OCI-LY7 (cell line): ENCODE measurements at places on chromosomes 2 and 18.

GRCh38 chr2:15704086-15704787, 112.6 kb downstream of the DDX1 start:
- no peak for DNase-seq

DNA sequence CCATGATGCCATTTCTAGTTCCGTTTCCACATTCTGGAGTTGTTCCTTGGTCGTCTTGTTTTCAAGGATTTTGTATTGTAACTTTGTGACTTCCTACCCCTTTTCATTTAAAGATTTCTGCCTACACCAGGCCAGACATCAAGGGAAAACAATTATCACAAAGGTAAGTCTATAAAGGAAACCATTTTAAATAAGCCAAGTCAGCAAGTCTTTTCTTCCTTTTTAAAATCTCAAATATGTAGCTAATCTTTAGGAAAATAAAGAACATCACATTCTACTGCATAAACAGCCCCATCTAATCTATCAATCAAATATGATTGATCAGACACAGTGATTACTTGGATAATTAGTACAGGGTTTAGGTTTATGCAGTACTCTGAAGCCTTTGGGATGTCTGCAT, 35.8 kb upstream of the INSIG2 start:
- DNase-seq, result no peak

DNA sequence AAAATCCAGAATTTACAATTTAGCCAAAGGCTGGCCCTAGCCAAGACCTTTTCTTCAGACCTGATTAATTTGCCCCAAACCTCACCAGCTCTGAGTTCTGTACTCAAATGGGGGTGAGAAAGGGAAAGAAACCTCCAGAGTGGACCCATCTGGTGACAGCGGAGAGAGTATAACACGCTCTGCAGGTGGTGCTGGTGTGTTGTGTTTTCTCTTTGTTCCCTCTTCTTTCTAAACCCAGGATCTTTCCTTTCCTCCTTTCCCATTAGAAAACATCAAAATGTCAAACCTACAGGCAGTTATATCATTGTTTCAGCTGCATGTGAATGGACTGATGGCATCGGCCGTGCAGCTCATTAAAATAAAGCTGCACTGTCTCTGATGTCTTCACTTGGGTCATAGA, 253.2 kb upstream of the SP5 start:
- DNase-seq, result no peak

GRCh38 chr2:165009466-165009865, 54.1 kb upstream of the SLC38A11 start:
- no peak for DNase-seq

DNA sequence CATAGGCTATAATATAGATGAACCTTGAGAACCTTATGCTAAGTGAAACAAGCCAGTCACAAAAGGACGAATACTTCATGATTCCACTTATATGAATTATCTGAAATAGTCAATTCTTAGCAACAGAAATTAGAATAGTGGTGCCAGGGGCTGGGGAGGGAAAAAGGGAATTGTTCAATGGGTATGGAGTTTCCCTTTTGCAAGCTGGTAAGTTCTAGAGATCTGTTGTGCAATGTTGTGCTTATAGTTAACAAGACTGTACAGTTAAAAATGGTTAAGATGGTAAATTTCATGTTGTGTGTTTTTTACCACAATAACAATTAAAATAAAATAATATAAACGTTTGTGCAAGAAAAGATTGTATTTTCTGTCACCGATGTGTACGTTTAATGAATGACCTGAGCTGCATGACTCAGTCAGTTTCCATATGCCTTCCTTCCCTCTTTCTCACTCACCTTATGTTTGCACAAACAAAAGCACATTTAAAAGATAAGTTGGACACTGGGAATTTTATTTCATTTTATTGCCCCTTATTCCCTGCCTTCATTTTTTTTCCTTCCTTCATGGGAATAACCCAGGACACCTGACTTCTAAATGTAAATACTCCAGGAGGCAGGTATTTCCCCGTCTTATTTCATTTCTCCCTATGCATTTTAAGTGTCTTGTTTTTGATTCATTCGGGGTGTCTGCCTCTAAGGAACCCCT, 143.7 kb upstream of the TTC39C start:
- DNase-seq, result no peak

DNA sequence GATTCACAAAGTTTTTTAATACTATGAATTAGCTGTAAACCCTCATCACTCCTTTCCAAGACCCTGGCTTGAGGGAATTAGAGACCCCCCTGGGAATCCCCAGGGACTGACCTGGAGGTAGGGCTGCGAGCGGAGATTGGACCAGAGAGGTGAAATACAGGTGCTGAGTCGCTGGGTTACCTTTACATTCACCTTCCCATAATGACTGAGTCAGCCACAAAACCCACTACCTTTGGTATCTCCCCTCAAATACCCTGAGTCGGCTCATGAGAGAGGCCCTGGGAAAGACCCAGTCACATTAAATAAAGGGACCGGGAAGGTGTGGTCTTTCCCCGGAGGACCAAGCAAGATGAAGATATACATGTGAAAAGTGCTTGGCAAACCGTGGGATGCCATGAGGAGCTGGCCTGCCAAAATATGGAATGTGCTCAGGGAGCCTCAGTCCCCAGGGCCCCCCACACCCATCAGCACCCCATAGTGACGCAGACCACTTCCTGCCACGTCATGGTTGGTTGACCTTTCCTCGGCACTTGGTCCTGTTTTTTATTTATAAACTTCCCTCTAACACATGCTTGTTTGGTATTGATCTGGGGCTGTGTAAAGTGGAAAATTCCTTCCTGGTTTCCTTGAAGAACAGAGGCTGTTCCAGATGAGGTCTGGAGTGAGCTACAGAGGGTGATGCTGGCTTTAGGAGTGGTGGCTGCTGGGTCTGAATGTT, 51.4 kb downstream of the IL1RL2 start:
- DNase-seq, result no peak
